Activated CD4-positive, alpha-beta T cell treated with anti-CD3 and anti-CD28 coated beads for 36 hours (primary cell): ENCODE measurements at places on chromosomes 11 and 22.

- DNase-seq, result no peak
Observed at GRCh38 chr11:117916956-117917355, 12.2 kb downstream of the TMPRSS13 start.

DNA sequence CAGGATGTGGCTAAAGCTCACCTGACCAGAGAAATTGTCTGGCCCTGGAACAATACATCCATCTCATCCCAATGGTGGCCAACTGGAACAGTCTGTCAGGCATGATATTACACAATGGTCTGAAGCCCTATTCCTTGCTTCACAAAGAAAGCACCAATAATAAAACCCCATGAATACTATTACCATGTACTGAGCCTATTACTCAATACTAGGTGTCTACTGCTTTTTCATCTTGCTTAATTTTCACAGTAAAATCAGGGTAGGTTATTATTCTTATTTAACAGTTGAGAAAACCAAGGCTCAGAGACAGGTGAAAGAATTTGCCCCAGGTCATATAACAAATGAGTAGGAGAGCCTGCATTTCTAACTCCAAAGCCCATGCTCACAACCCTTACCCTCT lies 68.9 kb upstream of the CAPRIN1 start:
- DNase-seq, result no peak

GRCh38 chr11:27464909-27465308 lies 7.7 kb downstream of the LGR4 start:
- DNase-seq, result no peak

GRCh38 chr11:119666463-119667131 lies 62.4 kb downstream of the NECTIN1 start:
- peak; percentile 79 for DNase-seq

GRCh38 chr11:11291041-11292015 lies 61.7 kb downstream of the CSNK2A3 start:
- DNase-seq, result no peak

DNA sequence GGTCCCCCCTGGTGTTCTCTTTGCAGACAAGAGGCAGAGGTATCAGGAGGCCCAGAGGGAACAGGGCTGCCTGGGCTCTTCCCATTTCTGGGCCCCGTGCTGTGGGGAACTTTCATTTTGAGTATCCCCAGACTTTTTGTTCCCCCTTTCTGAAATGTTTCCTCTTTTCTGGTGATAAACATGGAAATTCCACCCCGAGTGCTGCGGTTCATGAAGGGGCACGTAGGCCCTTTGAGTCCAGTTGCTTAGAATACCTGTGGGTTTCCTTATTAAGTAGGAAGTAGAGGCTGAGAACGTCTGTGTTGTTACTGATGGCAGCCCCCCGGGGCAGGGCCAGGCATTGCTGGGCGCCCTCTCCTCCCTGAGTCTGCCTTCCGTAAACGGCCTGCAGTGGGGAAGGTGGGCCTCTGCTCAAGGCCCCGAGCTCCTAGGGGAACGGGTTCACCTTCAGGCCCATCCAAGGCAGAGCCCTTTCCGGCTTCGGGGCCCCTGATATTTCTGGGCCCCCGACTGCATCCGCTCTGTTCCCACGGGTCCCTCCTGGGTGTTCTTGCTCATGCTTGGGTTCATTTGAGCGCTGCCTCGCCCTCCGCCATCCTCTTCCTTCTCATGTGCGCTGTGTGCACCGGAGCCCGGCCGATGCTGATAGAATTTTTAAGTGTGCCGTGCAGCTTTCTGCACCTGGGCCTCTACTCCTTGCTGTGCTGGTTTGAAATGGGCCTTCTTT lies 12.0 kb downstream of the TBC1D22A start:
- DNase-seq, result peak; percentile 62

- DNase-seq, result peak; percentile 32
Observed at GRCh38 chr11:60625262-60625661, 74.2 kb upstream of the MS4A8 start.

DNA sequence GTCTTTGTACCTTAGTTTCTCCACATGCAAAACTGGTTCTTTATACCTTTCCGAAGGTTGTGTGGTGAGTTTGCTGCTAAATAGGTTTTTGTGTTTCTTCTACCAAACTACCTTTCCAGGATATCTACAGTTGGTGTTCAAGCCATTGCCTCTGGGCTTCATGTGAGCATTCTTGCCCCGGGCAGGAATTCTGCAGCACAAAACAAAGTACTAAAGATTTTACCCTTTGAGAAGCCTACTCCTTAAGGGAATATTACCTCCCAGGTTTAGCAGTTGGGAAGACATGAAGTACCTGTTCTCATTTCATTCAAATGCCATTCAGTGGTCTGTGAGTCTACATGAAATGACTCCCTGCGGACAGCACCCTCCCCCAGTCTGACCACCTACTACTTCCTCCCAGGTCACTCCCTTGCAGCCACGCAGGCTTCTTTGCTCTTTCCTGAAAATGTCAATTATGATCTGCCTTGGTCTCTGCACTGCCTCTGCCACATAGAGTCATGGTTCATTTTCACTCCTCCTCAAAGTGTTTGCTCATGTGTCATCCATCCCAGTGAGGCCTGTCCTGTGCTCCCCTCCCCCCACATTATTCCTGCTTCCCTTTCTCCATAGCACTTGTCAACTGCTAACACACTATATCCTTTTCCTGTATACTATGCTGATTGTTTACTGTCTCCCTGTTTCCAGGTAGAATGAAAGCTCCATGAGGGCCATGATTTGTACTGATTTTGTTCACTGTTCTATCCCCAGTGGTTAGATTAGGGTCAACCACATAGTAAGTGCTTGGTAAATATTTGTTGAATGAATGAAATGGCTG lies 36.9 kb downstream of the PACS1 start:
- DNase-seq, result peak; percentile 60

GRCh38 chr22:37953437-37954179 lies at the start of the genes C22orf23 and POLR2F:
TSS of gene C22orf23 (minus strand) at chr22:37953601. CDS start at chr22:37953149, 452 bp downstream.
TSS of gene POLR2F (plus strand) at chr22:37953699. CDS start at chr22:37953788, 89 bp downstream.
- peak; percentile 98 for DNase-seq

DNA sequence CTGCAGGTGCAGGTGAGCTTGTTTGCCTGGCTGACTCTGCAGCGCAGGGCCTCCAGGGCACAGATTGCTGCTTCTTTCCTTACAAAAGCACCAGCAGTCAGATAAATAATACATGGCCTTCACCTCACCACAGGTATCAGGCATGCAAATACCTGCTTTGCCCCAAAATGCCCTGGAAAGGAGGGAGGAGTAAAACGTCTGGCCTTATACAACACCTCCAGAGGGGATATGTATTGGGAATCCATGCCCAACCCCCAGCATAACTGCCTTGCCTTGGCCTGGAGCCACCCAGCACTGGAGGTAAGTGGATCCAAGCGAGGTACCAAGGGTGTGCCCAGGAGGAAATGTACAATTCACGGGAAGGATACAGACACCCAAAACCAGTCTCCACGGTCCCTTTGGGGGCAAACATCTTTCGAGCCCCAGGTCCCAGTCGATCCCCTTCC lies 860 bp downstream of the TMEM184B start:
- peak; percentile 17 for DNase-seq

GRCh38 chr11:28636566-28636965 lies 528.4 kb downstream of the METTL15 start:
- DNase-seq, result no peak

GRCh38 chr11:66032957-66033735 lies 6.9 kb upstream of the CATSPER1 start:
- no peak for DNase-seq
